CD8-positive, alpha-beta T cell (primary cell): ENCODE measurements at places on chromosomes 6 and 20. TPM values are rescaled to one million over a fixed set of nuclear protein-coding genes. Genes with fewer than 3 reads are reported as not detected.

GRCh38 chr20:34209111-34209510, 32.1 kb upstream of the ASIP start:
- DNase-seq: no peak

DNA sequence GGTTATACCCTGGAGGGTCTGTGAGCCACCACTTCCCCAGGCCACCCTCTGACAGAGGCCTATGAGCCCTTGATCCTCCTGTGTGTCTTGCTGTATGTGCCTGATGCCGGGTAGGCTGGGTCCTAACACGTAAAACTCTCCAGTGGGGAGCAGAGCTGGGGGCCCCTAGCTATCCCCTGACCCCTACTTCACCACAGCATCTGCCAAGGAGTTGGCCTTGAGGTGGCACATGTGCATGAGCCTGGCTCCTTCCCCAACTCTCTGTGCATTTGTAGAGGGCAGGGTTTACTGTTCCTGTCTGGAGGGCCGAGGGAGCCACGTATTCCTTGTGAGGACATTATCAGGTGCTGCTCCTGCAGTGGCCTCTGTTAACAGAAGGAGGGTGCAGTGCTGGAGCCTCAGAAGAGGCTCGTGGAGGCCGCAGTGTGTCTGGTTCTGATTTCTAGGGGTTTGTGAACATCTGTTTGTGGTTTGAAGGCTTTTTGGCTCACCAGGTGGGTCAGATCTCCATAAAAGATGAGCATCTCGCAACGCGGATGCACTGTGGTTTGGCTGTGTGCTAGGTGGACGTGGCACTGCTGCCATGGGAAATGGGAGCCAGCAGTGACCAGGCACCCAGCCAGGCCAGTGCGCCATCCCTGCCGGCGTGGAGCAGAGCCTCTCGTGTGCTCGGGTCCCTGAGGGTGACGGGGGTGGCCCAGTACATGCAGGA, 152.1 kb downstream of the DTNBP1 start:
- no peak for DNase-seq

DNA sequence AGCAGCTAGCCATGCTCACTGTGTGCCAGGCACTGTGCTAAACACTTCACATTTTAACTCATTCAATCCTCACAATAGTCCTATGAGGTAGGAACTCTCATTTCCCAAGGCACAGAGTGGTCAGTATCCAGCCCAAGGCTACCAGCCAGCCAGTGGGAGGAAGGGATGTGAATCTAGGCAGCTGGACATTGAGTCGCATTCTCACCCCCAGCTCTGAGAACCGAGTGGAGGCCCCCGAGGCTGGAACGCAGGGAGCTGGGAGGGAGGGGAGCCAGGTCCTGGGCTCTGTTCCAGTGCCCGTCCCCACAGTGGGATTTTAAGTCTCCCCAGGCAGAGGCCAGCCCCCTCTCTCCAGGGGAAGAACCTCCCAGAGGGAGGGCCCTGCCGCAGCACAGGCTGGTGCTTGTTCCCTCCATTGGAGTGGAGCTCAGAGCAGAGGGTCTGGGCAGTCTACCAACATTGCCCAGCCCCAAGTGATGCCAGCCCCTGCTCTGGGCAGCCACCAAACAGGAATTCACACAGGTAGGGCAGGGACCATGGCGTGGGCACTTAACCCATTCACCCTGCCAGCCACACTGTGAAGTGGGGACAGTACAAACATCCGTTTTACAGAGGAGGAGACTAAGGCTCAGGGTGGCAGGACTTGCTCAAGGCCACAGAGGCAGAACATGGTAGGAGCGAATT, 131.3 kb downstream of the CEBPB start:
- no peak for DNase-seq

Gene ZNF217
- 79.9 TPM for total RNA-seq

Gene SAPCD1
- total RNA-seq: 4.0 TPM

GRCh38 chr6:138971601-138972000, 16.5 kb downstream of the REPS1 start:
- DNase-seq: no peak

GRCh38 chr20:49698477-49698876, 15.2 kb downstream of the B4GALT5 start:
- DNase-seq: no peak

- DNase-seq: no peak
Observed at GRCh38 chr6:100372326-100373091, 92.2 kb downstream of the SIM1 start.
